ENCODE measurements at places on chromosomes 11 and 22. TPM values are rescaled to one million over a fixed set of nuclear protein-coding genes. Genes with fewer than 3 reads are reported as not detected.

HOATZ gene
- polyA plus RNA-seq, result not detected

FXYD2 gene
- 0.24 TPM for polyA plus RNA-seq

BIRC3 gene
- 1.7 TPM for polyA plus RNA-seq

GTSE1 gene
- 0.18 TPM for polyA plus RNA-seq

OSBP gene
- polyA plus RNA-seq, result 30.4 TPM

TRIM29 gene
- polyA plus RNA-seq, result 0.44 TPM

WT1 gene
- polyA plus RNA-seq, result not detected

FXYD6 gene
- polyA plus RNA-seq, result 17.5 TPM

PRG3 gene
- polyA plus RNA-seq, result not detected

FZD4 gene
- 27.5 TPM for polyA plus RNA-seq

SLC22A6 gene
- polyA plus RNA-seq, result not detected

MEI1 gene
- 0.10 TPM for polyA plus RNA-seq

RIC3 gene
- 3.3 TPM for polyA plus RNA-seq

PHF21B gene
- 0.03 TPM for polyA plus RNA-seq

MRGPRX3 gene
- polyA plus RNA-seq, result not detected

OR4D5 gene
- polyA plus RNA-seq, result not detected

CCDC73 gene
- 0.01 TPM for polyA plus RNA-seq

Measured in psoas muscle (tissue), 8 donors.